ENCODE measurements at places on chromosomes 5 and 9.

- no peak for DNase-seq
Observed at GRCh38 chr5:149540089-149540488, 11.2 kb downstream of the CSNK1A1 start.

DNA sequence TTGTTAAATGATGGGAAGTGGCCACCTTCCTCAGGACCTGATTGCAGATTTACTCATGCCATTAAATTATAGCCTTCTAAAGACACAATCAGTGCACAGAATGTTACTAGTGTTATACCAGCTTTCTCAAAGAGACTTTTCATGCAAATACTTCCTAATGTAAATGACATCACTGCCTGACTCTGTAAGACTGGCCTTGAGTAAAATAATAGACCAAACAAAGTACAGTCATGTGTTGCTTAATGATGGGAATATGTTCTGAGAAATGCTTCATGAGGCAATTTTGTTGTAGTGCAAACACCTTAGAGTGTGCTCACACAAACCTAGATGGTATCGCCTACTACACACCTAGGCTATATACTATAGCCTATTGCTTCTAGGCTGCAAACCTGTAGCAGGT lies 17.0 kb upstream of the C1QTNF3 start:
- DNase-seq: no peak

DNA sequence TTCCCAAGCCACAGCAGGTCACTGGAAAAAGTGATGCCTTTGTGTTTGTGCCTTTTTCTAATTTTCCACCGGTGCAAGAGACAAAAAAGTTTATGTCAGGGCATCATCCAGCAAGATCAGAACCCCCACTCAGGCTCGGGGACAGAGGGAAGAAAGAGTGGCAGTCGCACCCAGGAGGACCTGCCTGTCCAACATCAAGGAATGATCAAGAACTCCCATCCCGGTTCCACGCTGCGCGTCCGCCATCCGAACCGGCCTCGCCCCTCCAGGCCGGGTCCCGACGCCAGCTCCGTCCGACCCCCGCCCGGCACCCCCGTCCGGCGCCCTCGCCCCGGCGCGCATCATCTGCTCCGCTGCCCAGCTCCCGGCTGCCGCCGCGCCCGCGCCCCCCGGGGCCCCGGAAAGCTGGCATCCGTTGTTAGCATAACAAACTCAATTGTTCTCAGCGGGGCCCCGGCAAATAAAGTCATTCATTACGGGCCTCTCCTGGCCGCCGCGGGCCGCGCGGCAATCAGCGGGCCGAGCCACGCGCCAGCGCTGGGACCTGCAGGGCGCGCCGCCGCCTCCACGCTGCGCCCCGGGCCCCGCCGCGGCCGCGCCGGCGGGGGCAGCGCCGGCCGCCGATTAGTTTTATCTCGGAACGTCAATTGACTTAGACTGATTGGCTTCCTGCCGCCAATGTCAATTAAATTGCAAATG lies 48.1 kb downstream of the PAX5 start:
- DNase-seq: no peak

DNA sequence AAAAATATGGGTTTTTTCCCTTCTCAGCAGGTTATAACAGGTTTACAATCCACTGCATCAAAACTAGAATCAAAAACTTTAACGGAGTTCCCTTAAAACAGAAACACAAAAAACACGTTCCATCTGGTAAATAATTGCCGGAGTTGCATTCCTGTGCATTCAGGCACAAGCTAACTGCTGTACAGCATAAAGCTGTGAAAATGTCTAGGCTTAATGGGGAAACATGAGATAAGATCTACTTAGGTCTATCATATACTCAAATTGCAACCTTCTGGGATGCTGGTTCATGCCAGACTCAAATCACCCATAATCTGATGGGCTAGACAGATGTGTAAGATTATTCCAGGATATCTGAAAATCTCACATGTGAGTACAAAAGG lies 265.3 kb downstream of the DOCK8 start:
- no peak for DNase-seq

GRCh38 chr9:129414993-129415941 lies 205.6 kb downstream of the C9orf50 start:
- DNase-seq: no peak

- no peak for DNase-seq
Observed at GRCh38 chr9:130172161-130172857, at the start of gene NCS1. TSS of gene NCS1 (plus strand) at chr9:130172404. CDS start at chr9:130172664, 260 bp downstream.

GRCh38 chr9:138013273-138013672 lies 135.7 kb downstream of the CACNA1B start:
- no peak for DNase-seq

GRCh38 chr9:3768712-3769457 lies 243.1 kb upstream of the RFX3 start:
- no peak for DNase-seq

GRCh38 chr5:5288201-5288600 lies 134.3 kb upstream of the ICE1 start:
- no peak for DNase-seq

DNA sequence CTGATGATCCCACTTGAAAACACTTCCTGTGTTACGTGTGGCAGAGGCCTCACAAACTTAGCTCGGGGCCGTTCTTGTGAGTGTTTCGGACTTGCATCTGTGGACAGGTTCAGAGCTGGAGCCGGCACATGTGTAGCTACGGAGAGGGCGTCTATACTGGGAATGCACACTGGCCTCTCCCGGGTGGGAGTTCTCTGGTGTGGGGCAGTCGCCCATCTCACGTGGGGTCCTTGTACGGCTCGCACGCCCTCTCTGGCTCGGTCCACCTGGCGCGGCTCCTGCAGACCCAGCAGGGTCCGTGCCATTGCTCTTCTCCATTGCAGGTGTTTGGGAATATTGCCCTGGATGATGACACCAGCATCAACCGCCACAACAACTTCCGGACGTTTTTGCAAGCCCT lies 197.9 kb downstream of the CACNA1B start:
- no peak for DNase-seq

DNA sequence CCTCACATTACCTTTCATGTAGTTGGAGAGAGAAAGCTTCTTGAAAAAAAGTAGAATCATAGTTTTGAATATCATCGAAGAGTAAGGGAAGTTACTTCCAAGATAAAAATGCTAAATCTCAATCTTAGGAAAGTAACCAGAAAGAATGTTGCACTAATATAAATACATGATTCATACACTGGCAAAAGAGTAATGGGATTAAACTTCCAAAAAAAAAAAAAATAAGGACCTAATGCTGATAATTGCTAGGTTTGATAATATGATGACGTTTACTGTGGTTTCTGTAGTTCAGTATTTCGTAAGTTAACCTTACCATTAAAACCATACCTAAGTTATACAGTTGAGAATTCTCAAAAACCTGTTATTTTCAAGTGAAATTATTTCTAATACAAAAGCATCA lies 573.8 kb upstream of the CDH9 start:
- DNase-seq: no peak

- no peak for DNase-seq
Observed at GRCh38 chr9:2963307-2963706, 119.4 kb upstream of the PUM3 start.

DNA sequence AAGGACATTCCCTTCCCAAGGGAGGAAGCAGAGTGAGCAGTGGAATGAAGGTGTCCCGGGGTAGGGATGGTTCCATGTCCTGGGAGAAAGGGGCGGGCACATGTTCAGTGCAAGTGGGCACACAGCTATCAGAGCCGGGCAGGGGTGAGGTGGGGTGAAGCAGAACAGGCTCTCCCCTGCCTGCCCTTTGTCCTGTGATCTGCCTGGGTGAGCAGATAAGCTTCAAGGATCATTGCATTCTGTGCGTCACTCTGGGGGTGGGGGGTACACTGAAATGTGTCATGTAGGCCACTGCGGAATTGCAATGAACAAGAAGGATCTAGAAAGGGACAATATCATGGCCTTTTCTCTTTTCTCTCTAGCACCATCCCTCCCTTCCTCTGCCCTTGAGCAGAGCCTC lies 61.7 kb upstream of the SHB start:
- no peak for DNase-seq

DNA sequence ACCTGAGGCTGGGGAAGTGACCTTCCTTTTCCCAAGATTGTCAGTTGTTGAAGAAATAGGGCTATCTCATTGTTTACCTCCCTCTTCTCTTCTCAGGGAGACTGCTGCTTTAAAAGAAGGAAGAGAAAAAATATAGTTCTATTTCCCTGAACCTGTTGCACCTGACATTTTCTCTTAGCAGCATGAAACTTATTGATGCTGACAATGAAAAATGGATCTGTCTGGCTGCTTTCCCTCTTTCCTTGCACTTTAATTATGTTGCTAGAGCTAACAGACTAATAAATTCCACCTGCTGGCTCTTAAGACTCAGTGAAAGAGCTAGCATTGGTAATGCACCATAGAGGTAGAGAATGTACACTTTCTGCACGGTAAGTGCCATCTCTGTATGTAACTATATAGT lies 6.2 kb upstream of the CKMT2 start:
- DNase-seq: no peak

- no peak for DNase-seq
Observed at GRCh38 chr9:138122201-138122600, 244.6 kb downstream of the CACNA1B start.

- DNase-seq: no peak
Observed at GRCh38 chr5:54659700-54660131, 142.2 kb downstream of the SNX18 start.

DNA sequence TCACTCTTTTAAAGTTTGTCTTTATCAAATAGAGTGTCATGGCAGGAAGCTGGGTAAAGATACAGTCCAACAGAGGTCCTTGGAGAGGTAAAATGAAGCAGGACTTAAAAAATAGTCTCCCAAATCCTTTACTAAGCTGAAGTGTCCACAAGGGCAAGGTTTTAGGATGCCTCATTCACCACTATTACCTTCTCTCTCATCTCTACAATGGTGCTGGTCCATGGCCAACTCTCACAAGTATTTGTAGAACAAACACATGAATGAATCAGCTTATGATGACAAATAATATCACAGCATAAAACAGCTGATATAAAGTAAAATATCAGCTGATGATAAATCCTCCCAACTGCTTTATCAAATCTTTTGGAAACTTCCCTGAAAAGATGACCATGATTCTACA lies 162.3 kb upstream of the ZNF462 start:
- no peak for DNase-seq

DNA sequence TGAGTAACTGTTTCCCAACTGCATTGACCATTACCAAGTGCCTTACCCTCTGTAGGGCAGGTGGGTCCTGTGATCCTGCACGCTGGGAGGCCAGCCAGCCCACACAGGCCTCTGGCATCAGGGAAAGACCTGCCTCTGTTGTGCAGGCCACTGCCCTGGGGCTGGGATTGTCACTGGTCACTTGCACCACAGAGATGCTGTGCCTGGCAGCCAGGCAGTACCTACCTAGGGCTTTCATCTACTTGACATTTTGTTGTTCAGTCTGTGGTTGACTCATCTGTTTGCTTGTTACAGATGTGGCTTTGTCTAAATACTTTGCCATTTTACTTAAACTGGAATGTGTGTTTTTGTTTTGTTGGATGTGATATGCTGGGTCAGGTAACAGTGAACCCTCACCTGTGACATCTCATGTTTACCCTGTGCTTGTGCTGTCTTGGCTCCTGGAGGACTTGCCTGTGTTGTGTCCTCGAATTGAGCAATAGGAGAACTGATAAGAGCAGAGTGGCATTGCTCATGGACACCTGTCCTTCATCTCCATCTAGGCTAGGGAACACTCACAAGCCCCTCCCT lies 32.8 kb downstream of the SECISBP2 start:
- no peak for DNase-seq

DNA sequence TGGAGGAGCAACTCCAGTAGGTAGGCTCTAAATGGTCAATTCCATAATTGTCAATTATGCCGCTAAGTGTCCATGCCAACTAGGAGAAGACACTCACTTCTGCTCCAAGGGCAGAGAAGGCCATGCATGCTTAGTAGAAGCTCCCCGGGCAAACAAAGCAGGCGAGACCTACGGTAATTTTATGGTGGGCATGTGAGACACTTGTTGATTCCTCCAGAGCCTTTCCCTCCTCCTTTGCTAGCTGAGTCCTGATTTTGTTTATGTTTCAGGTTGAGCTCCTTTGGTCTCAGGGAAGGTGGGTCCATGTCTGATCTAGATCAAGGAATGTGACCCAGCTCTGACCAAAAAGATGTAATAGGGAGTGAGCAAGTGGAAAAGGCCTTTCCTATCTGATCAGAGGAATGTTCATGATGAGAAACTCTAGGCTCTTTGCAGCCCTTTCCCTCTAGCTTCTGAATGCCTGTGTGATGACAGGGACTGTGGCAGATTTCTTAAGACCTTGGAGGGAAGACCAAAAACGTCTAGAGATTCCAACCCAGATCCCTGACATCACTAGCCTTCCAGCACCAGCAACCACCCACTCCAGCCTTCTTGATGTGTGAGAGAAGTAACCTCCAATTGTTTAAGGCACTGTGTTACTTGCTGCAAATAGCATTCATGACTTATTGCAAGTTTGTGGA lies 7.7 kb upstream of the CPEB4 start:
- no peak for DNase-seq

- no peak for DNase-seq
Observed at GRCh38 chr5:109911731-109912130, 222.0 kb downstream of the MAN2A1 start.

DNA sequence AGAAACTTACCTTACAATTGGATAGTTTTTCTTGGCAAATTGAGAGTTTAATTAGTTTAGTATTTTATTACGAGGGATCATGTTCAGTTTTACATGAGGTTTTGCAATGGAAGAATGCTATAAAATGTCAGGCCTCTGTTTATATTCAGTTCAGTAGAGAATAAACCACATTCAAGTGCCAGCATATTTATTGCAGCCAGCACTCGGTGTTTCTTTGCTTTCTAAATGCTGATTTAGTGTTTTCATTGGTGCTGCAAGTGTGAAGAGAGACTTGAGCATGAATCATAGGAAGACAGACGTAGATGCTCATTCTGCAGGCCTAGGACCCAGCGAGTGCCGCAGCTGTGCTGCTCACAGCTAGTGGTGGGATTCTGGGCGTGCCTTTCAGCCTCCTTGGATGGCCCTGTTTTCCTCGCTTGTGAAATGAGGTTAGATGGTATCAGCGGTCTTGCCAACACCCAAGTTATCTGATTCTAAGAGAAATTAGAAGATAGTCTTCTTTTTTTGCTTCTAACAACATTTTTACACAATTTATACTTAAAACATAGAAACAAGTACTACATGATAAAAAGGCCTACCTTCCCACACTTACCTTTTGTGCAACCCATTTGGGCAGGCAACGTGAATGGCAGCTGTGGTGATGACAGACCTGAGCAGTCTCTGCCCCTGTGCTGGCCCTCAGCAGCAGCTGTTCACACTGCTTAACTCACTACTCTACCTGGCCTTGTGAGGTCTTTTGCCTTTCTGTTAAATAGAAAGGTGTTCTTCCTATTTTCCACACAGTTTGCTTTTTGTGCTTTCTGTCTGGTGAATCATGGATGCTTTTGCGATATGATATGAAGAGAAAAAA lies 26.8 kb upstream of the TNFAIP8 start:
- no peak for DNase-seq

GRCh38 chr5:141411575-141411974 lies 1.2 kb upstream of the PCDHGA10 start:
- DNase-seq: no peak

GRCh38 chr5:133041910-133042309 lies 9.9 kb upstream of the HSPA4 start:
- no peak for DNase-seq
